ENCODE measurements at places on chromosomes 7 and 10. TPM values are rescaled to one million over a fixed set of nuclear protein-coding genes. Genes with fewer than 3 reads are reported as not detected.

Gene STOX1
- total RNA-seq = 4.0 TPM

Gene HOXA6
- total RNA-seq = 10.9 TPM

Gene CLCN1
- total RNA-seq = 0.12 TPM

Gene HIPK2
- total RNA-seq = 84.7 TPM

Gene SLC26A5
- total RNA-seq = not detected

Gene SPDYE11
- total RNA-seq = not detected

Gene TMEM140
- total RNA-seq = 0.68 TPM

Gene OPN4
- total RNA-seq = not detected

Gene TYW1
- 14.3 TPM for total RNA-seq

Gene LRIT1
- total RNA-seq = not detected

Gene KCNMA1
- total RNA-seq = 27.9 TPM

Gene COMMD3
- 51.3 TPM for total RNA-seq

Gene CPA1
- total RNA-seq = not detected

Gene SKIDA1
- total RNA-seq = 24.3 TPM

Gene NCF1
- not detected for total RNA-seq

Gene DEPP1
- 53.0 TPM for total RNA-seq

Gene EEPD1
- total RNA-seq = 35.8 TPM

Gene C7orf57
- total RNA-seq = 0.36 TPM
